Fibroblast of mammary gland (primary cell): ENCODE measurements at places on chromosomes 6 and 20.

- DNase-seq, result no peak
Measured at GRCh38 chr6:6046716-6047115, 40.0 kb upstream of the NRN1 start.

- peak; percentile 32 for DNase-seq
Measured at GRCh38 chr6:63493557-63493956, 78.7 kb upstream of the LOC128125822 start.

DNA sequence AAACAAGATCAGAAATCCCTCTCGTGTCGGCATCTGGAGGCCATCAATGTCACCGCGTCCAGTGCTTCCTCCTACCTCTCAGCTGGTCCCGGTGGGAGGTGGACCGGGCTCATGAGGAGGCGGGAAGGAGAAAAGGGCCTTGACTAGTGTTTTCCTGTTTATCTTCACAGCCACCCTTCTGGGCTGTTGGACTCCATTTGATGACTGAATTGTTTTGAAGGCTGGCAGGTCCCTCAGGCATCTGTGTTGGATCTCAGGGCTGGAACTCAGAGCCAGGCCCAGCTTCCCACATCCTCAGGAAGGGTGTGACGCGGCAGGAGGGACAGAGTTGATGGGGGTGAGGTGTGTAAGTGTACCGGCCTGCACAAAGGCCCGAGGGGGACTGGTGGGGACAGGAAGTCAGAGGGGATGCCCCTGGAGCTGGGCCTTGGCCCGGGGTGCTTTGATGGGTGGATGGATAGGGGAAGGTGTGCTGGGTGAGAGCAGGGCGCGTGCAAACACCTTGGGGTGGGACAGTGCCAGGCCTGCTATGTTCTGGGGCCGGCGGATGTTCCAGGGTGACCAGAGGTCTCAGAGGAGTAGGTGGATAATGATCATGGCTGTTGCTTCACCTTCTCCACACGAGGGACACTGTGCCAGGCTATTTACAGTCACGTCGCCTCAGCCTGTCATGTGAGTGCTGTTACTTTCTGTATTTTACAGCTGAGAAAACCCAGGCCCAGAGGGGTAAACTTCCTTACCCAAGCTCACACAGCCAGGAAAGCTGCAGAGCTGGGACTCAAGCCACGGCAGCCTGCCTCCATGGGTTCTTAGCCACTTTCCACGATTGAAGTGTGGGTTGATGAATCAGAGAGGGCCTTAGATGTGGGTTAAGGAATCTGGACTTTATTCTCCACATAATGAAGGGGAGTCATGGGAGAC lies 17.9 kb upstream of the CHMP4B start:
- peak; percentile 32 for DNase-seq

DNA sequence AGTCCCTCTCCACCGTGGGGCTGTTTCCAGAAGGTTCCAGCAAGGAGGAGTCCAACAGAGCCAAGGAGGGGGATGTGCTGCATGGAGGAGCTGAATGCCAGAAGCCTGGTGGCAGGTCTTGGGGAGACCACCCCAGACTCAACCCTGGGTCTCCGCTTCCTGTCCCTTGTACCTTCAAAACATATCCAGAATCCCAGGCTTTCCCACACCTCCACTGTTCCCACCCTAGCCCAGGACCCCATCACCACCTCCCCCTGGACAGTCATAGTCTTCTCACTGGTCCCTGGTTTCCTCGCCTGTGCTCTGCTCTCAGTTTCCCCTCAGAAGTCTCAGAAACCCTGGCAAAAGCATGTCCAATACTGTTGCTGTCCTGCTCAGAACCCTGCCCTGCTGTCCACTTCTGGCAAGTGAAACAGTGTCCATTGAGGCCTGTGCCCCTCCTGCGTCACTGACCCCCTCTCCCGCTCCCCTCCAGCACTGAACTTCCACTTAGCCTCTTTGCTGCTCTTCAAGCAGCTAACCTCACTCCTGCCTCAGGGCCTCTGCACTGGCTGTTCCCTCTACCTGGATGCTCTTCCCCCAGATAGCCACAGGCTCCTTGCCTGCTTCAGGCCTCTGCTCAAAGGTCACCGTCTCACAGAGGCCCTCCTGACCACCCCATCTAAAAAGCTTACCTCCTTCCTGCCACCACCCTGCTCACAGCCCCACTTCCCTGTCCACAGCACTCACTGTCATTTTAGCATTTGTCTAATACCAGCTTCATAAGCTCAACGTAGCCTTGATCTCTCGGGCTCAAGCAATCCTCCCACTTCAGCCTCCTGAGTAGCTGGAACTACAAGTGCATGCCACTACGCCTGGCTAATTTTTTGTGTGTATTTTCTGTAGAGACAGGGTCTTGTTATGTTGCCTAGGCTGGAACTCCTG lies 169.2 kb downstream of the GRM4 start:
- no peak for DNase-seq

DNA sequence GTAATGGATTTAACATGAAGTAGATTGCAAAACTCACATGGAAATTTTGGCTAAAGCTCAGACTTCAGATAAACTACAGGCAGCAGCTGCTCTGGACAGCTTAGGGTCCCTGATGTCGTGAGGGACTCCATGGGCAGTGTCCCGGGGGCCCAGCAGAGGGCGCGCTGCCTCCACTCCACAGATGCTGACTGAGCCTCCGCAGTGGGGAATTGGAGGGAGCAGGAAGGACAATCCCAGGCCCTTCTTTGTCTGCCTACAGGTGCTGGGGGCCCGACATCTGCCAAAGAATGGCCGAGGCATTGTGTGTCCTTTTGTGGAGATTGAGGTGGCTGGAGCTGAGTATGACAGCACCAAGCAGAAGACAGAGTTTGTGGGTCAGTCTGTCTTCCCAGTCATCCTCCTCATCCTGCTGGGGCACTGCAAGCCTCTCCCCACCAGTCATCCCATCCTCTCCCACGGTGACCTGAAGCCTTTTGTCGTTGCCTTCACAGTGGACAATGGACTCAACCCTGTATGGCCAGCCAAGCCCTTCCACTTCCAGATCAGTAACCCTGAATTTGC lies 35.9 kb downstream of the PLCG1 start:
- peak; percentile 77 for DNase-seq

DNA sequence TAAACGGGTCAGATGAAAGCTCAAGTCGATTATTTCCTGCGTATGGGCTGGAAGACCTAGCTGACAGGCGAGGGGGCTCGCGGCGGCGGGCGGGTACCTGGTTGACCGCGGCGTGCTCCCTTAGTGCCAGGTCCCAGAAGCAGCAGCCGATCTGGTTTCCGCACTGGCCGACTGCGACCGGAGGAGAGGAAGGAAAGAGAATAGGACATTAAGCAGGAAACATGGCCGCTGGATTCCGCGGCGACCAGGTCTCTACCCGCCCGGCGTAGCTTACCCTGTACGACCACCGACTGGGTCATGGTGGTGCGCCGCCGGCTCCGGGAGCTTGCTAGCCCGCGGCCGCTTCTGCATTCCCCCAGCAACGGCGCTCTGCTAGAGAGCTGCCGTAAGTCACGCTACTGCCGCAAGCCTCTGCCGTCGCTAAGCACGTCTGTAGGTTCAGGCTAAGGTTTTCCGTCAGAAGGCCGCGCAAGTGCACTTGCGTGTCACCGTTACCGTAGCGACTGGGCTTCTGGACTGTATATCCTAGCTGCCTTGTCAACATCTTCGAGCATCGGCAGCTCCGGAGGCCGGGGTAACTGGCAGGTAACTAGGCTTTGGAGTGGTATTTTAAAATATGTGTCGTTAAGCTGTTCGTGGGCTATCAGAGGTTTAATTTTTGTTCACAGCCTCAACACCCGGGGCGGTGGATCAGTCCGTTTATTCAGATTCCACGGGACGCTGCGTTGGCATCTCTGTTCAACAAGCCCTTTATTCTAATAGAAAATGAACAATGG lies at the start of the genes FAM229B and TUBE1:
Gene FAM229B, plus strand, starts transcription at position 456 of the 776 bp plus-strand sequence. CDS start 11,693 bp downstream, outside the sequence.
Gene TUBE1, minus strand, starts transcription at position 347 of the 776 bp plus-strand sequence. Its CDS starts 48 bp downstream, at position 299.
- peak; percentile 97 for DNase-seq

- no peak for DNase-seq
Measured at GRCh38 chr20:1449370-1449769, 17.3 kb downstream of the NSFL1C start.
